ENCODE measurements at places on chromosomes 2 and 18.

GRCh38 chr2:29052807-29053206 is 21.5 kb downstream of the PCARE start:
- no peak for DNase-seq

DNA sequence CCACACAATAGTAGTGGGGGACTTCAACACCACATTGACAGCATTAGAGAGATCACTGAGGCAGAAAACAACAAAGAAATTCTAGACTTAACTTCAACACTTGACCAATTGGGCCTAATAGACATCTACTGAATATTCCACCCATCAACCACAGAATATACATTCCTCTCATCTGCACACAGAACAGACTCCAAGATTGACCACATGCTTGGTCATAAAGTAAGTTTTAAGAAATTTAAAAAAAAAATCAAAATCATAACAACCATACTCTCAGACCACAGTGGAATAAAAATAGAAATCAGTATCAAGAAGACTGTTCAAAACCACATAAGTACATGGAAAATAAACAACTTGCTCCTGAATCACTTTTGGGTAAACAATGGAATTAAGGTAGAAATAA is 9.0 kb upstream of the FLACC1 start:
- no peak for DNase-seq

DNA sequence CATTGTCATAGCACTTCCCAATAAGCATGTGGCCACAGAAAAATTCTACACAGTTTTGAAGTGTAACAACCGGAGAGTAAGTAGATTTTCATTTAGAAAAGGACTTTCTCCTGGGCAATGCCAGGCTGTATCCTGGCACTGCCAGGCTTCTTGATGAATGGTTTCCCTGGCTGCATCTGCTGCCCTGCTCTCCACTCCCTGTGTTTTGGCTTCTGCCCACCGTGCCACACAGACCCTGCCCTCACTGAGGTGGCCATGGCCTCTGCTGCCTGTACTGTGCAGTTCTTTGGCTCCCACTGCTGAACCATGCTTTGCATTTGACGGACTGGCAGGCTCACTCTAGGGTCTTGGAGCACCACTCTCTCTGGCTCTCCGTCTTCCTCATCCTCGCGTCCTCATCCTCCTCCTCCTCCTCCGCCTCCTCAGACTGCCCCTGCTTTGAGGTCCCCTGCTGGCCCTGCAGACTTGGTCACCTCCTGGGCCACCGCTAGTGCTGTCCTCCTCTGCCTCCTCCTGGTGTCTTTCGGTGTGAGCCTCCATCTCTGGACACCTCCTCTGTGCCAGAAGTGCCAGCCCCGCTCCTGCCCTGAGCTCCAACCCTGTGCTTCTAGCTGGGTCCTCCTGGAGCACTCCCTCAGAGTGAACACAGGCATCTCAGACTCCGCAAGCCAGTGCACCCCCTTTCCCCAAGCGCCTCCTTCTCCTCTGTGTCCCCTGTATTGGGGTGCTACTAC is 45.9 kb upstream of the CNGA3 start:
- DNase-seq, result no peak

DNA sequence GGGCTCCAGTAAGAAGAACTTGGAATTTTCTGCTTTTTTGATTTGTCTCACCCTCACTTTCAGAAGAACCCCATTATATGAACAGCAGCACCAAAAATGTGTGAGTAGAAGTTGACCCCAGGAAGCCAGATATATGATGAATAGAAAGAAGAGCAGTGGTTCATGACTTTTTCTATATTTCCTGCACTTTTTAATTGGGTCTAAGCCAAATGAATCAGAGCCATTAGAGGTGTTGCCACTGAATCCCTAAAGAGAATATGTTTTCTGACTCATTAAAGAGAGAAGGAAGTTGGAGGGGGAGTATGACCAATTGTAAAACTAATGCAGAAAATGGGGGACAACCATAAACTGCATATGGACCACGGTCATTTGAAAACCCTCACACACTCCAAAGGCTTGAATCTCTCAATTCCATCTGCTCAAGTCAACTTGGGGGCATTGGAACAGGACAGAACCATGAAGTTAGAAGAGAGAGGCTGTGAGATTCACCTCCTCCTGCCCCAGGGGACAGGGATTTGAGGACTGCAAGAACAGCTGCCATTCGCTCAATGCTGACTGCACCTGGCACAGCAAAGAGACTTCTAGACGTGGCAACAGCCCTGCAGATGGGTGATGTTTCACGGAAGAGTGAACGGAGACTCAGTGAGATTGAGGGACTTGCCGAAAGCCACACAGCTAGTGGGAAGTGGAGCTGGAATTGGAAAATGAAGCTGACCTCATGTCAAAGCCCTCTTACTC is 3.0 kb downstream of the DAPL1 start:
- no peak for DNase-seq
